ENCODE measurements at places on chromosomes 6 and 20.

- DNase-seq, result no peak
Measured at GRCh38 chr20:63284083-63284440, 8.9 kb upstream of the COL20A1 start.

GRCh38 chr20:25005661-25006060, 13.1 kb upstream of the APMAP start:
- no peak for DNase-seq

- DNase-seq, result no peak
Measured at GRCh38 chr6:150979826-150980350, 114.4 kb downstream of the MTHFD1L start.

- no peak for DNase-seq
Measured at GRCh38 chr6:331622-332521, 39.6 kb downstream of the DUSP22 start.

DNA sequence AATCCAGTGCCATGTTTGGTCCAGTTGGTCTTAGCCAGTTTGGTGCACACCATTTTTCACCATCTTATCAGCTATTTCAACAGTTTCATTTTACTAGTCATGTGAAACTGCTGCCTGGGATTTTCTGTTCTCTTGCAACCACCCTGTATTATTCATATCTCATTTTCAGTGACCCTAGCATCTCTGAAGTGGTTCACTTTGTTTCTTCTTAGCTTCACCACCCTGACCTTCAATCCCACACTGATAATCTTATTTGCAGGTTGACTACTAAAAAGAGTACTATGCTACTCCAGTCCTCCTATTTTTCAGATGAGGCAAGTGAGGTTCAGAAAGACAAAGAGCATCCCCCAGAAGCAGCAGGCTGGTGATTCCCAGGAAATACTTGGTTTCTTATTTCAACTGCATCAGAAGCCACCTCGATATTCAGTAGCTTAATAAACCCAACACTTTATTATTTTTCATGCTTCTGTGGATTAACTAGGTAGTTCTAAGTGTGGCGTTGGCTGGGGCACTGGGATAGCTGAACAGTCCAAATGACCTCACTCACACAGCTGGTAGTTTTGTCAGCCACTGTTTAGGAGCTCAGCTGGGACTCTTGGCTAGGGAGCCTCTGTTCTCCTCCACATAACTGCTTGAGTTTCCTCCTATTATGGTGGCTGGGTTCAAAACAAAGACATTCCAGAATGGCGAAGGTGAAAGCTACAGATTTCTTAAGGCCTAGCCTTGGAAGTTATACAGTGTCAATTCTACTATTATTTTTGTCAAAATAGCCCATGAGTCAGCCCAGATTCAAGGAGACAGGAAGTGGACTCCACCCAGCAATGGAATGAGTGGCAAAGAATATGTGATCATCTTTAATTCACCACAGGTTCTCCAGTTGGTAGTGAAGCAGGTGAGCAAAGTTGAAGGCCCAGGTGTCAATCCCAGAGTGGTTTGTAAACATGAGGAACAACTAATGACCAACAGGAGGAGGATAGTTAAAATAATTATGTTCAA, 40.6 kb downstream of the BPIFB4 start:
- DNase-seq, result no peak

GRCh38 chr6:97669191-97670031, 386.4 kb upstream of the MMS22L start:
- DNase-seq, result peak; percentile 25

DNA sequence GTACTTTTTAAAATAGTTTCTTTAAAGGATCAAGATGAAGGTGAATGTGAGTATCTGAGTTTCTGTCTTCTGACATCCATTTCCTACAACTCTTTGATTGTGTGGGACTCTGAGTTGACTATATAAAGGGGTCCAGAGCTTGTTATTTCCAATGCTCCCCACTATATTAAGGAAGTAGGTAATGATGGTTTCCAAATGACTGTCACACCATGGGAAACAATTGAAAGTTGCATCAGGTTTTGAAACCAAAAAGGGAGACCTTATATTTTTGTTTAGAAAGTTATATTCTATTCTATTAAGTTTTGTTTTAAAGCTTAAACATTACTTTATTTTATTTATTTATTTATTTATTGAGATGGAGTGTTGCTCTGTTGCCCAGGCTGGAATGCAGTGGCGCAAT, 11.2 kb downstream of the CASS4 start:
- DNase-seq, result no peak

GRCh38 chr20:38092260-38092857, 58.8 kb downstream of the RPRD1B start:
- no peak for DNase-seq

DNA sequence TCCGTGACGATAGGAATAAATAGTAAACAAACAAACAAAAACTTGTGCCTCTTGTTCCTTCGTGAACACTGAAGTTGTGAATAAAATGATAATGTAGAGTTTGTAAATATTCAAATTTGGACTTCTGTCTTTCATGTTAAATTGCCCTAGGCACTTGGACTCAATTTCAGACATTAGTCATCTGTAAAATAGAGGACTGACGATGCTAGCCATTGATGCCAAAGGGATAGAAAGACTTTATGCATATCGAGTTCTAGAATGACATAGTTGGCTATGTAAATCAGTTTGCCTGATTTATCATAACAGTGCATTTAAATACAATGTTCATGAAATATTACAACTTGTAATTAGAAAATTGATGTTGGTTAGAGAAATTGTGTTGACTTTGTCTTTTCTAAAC, 45.9 kb upstream of the FLRT3 start:
- no peak for DNase-seq

GRCh38 chr20:23161968-23162696, 76.0 kb upstream of the CD93 start:
- no peak for DNase-seq

DNA sequence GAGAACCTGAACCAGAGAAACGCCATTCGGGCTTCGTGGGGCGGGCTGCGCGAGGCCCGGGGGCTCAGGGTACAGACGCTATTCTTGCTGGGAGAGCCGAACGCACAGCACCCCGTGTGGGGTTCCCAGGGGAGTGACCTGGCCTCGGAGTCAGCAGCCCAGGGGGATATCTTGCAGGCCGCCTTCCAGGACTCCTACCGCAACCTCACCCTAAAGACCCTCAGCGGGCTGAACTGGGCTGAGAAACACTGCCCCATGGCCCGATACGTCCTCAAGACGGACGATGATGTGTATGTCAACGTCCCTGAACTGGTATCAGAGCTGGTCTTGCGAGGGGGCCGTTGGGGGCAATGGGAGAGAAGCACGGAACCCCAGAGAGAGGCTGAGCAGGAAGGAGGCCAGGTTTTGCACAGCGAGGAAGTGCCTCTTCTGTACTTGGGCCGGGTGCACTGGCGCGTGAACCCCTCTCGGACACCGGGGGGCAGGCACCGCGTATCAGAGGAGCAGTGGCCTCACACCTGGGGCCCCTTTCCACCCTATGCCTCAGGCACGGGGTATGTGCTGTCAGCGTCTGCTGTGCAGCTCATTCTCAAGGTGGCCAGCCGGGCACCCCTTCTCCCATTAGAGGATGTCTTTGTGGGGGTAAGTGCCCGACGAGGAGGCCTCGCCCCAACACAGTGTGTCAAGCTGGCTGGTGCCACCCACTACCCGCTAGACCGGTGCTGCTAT, 904 bp downstream of the B3GALT4 start:
- no peak for DNase-seq

DNA sequence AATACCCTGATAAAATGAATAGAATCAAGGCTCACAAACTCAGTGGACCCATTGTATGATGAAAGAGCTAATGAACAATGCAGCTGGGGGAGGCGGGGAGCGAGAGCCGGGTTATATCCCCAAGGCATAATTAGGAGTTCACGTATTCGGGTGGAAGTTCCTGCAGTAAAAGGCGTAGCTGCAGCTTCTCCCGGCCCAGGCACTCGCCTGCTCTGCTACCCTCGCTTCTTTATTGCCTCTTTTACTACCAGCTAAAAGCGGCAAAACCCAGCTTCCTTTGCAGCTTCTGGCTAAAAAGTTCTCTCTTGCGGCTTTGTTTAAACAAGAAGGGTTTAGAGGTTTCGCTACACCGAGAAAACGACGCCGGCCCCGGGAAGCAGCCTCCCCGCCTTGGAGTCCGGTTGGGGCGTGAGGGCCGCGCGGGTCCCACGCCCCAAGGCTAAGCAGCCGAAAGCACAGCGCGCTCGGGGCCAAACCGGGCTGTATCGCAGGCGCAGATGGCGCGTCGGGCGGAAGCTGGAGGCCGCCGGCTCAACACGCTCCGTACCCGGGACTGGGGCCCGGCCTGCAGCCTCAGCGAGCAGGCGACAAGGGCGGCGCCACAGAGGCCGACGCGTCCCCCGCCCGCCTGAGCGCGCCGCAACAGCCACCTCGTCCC, 1.6 kb downstream of the ZBTB2 start:
- DNase-seq, result peak; percentile 81

- peak; percentile 88 for DNase-seq
Measured at GRCh38 chr20:36128463-36129159, 25.9 kb upstream of the EPB41L1 start.

DNA sequence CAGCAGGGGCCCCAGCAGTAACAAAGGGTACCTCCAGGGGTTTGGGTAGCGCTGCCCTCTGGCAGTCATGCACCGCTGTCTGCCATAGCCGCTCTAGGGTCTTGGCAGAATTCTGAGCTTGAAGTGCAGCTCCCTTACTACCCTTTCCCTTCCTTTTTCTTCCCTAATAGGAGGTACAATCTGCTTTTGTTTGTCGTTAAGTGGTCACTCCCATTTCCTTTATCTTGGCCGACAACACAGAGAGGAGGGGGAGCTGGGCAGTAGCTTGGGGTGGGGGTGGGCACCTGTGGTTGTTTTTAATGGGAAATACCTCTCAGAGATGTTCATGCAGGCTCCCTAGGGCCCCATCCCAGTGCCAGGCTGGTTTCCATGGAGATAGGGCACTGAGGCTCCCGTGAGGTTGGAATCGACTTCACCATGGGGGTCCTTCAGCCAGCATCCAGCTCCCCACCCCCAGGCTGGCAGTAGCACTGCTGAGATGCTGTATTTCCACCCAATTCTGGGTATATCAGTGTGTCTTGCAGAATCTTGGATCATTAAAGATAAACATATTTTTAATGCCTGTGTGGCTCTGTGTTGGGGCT, 18.6 kb downstream of the CCDC167 start:
- no peak for DNase-seq

Measured in AG10803 (cell line).